ENCODE measurements at places on chromosomes 4 and X.

- no peak for DNase-seq
Observed at GRCh38 chrX:151852294-151852693, 60.4 kb upstream of the MAGEA4 start.

DNA sequence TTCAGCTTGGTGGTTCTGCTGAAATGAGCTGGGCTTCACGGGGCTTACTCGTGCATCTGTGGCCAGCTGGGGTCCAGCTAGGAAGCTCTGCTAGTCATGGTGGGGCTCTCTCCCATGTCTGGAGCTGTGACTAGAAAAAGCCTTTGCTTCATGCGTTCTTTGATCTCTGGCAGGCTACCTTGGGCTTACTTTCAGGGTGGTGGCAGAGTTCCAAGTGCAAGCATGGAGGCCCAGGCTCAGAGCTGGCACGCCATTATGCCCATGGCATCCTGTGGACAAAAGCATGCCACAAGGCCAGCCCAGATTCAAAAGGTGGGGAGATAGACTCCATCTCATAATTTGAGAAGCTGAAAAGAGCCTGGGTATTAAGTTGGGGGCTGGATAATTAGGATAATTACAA is 55.4 kb upstream of the GBA3 start:
- DNase-seq, result no peak

- no peak for DNase-seq
Observed at GRCh38 chrX:7218321-7219152, 70.6 kb upstream of the PUDP start.

DNA sequence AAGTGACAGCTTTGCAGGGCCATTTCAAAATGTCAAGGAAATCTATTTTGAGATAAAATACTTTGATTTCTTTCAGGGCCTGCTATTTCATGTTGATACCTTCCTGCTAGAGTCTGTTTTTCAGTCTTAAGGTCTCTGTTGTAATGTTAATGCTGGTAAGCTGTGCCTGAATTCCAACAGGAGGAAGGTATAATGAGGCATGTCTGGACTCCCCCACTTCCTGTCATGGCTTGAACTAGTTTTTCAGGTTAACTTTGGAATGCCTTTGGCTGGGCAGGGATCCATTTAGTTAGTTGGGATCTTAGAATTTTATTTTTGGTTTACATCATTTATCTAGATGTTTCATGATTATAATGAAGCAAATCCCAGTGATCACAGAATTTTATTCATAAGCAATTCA is 279.0 kb downstream of the CFAP47 start:
- DNase-seq, result no peak

- no peak for DNase-seq
Observed at GRCh38 chr4:123443401-123444289, 47.0 kb downstream of the SPRY1 start.

DNA sequence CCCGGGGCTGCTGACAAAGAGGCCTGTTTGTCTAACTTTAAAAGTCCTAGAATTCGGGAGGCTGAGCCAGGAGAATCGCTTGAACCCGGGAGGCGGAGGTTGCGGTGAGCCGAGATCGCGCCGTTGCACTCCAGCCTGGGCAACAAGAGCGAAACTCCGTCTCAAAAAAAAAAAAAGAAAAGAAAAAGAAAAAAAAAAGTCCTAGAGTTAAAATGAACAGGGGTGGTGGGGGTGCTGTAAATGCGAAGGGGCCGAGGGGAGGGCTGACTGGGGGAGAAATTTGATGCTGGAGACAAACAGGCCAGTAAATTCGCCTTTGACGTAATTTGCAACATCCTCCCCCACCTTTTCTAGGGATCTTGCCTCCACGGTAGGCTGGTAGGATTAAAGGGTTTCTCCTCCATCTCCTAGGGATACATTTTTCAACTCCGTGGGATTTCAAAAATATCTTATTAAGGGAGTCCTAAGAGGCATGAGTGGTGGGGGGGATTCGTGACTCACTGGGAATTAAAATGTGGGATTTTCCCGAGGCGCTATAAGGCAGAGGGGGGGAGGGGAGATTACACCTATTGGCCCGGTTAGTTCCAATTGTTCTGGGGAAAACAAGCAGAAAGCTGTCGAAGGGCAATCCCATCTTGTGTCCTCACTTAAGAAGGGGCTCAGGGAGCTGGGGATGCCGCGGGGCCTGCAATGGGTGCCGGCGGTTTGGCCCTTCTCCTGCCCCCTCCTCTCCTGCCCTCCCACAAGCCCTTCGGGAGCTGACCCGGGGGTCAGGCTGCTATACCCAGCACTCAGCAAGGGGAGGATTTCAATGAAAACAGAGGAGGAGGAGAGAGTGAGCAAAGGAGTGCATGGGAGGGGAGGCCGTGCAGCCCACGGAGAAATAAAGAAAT is 3.0 kb upstream of the BCOR start:
- DNase-seq, result no peak

DNA sequence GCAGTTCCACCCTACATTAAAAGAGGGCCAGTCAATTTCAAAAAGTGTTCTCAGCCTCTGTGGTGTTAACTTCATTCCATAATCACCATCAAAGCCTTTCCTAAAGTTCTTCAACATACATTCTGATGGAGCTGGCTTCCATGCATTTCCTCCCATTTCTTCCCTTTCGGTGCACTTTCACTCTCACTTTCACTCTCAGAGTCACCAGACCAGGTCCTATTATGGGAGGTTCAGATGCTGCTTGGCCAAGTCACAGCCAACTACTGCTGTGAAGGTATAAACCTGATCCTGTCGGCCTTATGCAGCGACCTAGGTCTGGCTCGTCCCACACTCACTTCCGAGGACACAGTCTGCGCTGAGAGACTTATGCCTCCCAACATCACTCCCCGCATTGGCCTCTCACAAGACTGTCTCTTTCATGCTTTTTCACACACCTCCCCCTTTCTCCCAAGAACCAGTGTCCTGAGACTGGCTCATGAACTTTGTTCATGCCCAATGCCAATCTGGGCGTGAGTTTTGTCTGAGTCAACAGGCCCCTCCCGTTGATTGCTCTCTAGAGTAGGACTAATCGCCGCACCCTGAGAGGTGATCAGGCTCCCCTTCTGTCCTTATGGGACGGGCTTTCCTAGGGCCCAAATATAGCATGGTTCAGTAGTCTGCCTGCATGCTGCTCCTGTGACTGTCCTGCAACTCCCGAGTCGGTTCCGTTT is 60.8 kb upstream of the XAGE1B start:
- DNase-seq, result no peak

- no peak for DNase-seq
Observed at GRCh38 chr4:83660578-83660977, 124.7 kb downstream of the GPAT3 start.

DNA sequence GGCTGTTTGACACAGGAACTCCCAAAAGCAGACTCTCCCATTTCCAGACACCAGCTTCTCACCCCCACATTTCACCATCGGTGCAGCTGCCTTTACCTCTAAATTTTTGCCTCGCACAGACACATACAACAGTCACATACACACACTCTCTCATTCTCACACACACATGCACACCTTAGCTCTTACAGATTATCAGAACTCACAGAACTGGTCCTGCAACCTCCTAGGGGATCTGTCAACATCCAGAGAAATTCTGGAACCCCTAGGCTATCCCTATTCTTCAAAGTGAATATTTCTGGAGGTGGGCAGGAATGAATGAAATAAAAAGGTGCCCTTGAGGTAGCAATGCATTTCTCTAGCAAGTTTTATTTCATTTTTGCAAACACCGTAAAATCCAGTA is 4.1 kb downstream of the HS6ST2 start:
- no peak for DNase-seq

DNA sequence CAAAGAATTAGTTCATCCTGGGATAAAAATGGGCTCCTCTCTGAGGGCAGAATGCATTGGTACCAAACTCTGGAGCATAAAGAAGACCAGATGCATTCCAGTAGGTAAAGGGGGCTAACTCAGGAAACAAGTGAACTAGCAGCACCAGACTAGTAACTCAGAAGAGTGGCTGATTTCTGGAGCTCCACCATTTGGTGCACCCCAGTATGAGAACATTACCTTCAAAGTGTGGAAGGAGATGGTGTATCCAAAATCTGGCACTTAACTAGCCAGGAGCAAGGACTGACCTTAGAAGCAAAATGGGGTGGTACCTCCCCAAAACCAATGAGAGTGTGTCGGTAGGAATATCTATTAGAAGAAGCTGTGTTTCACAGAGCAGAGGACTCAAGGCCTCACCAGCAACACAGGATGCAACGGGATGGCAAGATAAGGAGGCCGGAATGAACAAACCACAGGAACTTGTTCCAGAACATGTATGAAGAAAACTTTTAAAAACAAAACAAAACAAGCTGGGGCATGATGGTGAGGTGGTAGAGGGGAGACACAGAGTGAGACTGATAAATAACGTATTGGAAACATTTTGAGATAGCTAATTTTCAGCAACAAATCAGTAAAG is 142.3 kb downstream of the INPP4B start:
- no peak for DNase-seq

- no peak for DNase-seq
Observed at GRCh38 chr4:185874516-185875230, 62.7 kb upstream of the SORBS2 start.

- DNase-seq, result no peak
Observed at GRCh38 chr4:40626183-40626990, 3.3 kb downstream of the RBM47 start.

- DNase-seq, result no peak
Observed at GRCh38 chrX:65194547-65194946, 218.3 kb upstream of the ZC4H2 start.

DNA sequence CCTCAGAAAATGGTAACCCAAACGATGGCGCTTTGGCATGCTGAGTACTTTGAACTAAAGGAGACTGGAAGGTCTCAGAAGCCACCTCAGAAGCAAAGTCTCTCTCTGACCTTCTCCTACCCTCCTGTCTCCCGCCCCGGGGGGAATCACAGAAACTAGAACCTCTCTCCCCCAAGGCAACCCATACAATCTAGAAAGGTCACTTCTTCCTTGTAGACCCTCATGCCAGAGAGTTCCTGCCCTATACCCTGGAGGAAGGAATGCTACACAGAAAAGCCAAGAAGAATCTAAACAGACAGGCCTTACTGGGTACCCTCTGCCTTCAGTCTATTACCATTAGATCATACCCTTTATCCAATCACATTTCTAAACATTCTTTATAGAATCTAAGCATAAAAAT is 8.5 kb downstream of the PLAC1 start:
- no peak for DNase-seq

DNA sequence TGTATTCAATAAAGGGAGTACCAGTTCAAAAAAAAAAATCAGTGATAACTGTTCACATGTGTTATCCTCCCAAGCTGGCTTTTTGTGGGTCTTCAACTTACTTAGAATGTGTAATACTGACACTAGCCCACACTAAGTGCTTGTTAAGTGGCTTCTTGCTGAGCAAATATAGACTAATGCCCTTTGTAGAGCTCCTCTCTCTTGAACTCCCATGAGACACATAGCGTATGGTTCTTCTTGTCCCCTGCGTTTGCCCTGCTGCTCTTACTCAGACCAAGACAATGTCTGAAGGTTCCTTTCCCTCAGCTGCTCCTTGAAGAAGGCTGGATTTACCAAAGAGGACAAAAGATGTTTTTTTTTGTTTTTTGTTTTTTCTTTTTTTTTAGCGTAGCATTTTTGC is 110.9 kb downstream of the FRAS1 start:
- no peak for DNase-seq

- no peak for DNase-seq
Observed at GRCh38 chrX:26822448-26822847, 606.5 kb downstream of the MAGEB5 start.

DNA sequence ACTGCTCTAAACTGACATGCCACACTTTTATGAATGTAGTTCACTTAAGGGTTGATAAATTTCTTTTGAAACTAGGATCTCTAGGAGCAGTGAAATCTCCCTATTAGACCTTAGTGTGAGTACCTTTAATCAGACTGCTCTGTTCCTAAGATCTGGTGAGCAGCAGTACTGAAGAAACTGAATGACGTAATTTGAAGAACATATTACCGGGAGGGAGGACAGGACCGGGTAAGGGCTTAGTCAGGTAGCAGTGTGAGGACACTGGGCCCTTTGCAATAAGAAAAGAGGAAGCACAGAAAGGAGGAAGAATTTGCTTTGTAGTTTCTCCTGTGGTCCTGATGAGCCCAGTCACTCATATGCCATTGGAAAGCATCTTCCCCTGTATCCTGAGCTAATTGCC is 255.2 kb downstream of the THOC2 start:
- DNase-seq, result no peak

GRCh38 chrX:57074458-57074857 is 46.9 kb downstream of the SPIN2B start:
- no peak for DNase-seq

DNA sequence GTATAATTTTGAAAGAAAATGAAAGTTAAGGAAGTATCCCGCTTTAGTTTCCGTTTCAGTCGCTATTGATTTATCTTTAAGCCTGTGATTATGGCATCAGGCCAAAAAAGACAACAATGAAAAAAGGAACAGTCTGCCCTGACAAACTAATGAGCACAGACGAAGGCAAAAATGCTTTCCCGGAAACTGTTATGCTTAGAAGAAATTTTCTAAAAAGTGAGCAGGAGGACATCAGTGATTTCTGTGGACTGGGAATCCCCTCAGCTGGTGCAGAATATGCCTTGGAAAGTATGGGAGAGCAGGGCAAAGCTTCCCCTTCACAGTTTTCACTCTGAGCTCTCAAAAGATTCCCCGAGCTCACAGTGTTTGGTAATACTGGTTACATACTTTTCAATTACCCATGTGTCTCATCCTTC is 5.1 kb upstream of the CXCL10 start:
- DNase-seq, result no peak

All from stimulated activated CD4-positive, alpha-beta T cell treated with anti-CD3 and anti-CD28 coated beads, Interleukin-12 subunit alpha, Interleukin-12 subunit beta, amount 100 ng/mL, for 24 hours (primary cell).